ENCODE measurements at places on chromosomes 13 and 19.

GRCh38 chr13:92802776-92803175 is 423.8 kb upstream of the GPC6 start:
- DNase-seq, result no peak

GRCh38 chr13:48429886-48430285 is 17.0 kb upstream of the LPAR6 start:
- no peak for DNase-seq

DNA sequence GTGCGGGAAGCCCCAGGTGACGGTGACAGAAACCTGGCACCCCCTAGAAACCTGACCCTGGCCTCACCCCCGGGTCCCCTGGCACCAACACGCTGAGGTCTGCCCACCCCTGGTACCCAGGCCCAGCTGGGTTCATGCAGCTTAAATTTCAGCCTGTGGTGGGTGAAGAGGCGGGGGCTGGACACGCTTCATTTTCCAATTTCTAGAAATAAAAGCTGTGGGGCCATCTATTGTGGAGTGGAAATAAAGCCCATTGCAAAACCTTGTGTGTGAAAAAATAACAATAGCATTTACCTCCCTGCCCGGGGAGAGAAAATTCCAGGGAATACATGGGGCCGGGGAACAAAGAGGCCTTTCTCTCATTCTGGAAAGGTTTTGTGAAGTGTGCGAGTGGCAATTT is 7.5 kb upstream of the FUT5 start:
- DNase-seq, result no peak

DNA sequence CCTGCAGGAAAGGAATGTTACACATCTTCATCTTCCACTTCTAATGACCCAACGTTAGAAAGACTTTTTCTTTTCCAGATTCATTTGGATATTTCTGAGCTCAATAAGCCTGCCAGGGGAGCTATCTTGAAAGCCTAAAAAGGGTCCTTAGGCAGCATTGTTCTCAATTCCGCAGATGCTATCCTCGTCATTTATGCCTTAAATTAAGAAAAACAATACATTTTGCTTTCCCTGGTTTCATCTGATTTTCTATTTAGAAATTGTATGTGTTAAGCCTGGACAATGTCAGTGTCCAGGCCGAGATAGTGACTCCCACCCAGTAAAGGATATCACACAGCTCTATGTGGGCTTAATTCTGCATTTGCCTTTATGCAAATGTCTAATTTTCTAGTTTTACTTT is 721.3 kb downstream of the DIAPH3 start:
- DNase-seq, result no peak

DNA sequence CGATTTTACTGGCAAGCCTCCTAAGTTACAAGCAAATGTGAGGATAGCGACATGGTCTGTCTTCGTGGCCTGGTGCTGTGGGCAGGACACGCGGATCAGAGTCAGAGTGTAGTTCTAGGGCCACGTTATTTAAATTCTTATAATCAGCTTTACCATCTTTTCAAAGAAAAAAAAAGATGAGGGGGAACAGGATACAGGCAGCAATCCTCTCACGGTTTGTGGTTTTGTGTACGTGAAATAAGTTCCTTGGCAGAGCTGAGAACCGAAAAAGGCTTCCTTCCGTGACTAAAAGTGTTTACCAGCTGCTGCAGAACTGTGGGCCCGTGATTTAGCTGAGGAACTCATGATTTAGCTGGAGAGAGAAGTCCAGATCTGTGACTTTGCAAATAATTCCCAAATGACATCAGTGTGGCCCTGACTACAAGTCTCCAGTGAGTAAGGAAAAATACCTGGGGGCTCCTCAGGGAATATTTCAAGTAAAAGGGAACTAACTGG is 27.2 kb downstream of the RCBTB2 start:
- peak; percentile 82 for DNase-seq

DNA sequence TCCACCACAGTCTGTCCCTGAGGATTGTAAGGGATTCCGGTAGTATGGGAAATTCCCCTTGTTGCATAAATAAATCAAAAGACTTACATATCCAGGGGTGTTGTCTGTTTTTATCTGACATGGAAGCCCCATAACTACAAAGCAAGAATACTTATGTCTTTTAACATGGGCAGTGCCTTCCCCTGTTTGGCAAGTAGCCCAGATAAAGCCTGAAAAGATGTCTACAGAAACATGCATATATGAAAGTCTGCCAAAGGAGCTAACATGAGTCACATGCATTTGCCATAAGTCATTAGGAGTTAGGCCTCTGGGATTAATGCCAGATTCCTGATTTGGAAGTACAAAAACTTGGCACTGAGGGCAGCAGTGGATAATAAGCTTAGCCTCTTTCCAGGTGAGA is 62.1 kb downstream of the ZNF737 start:
- DNase-seq, result no peak

DNA sequence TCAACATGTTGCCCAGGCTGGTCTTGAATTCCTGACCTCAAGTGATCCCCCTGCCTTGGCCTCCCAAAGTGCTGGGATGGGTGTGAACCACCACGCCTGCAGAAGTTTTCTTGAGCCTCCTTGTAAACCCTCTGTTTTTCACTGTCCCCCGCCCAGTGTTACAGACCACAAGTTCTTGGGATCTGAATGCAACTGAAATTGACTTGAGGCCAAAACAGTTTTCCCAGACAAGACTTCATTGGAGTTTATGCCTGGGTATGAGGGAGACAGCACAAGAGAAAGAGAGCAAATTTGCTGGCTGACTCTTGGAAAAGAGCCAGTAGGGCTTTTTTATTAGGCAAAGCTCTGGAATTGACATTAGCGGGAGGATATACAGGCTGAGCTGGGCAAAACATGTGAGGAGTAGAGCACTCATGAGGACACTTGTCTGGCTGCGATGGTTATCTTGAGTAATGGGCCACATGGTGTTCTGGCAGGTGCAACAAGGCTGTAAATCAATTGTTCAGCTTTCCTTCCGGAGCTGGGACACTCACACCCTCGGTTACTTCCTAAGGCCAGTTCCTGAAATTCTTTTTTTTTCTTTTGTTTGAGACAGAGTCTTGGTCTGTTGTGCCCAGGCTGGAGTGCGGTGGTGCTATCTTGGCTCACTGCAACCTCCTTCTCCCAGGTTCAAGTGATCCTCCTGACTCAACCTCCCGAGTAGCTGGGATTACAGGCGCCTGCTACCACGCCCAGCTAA is 12.7 kb upstream of the HNRNPL start:
- no peak for DNase-seq

Data from CD14-positive monocyte (primary cell).